ENCODE measurements at places on chromosomes 13 and 19.

DNA sequence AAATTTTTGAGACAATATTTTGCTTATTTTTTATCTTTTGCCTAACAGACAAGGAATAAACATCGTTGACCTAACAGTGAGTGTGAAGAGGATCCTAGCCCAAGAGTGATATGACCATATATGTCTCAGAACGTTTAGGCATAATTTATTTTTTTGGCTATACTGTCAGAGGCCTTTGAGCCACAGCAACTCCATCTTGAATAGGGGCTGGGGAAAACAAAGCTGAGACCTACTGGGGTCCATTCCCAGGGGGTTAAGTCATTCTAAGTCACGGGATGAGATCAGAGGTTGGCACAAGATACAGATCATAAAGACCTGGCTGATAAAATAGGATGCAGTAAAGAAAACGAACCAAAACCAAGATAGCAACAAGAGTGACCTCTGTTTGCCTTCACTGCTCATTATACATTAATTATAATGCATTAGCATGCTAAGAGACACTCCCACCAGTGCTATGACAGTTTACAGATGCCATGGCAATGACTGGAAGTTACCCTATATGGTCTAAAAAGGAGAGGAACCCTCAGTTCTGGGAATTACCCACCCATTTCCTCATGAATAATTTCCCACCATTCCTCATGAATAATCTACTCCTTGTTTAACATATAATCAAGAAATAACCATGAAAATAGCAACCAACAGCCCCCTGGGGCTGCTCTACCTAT, 510.9 kb upstream of the PCDH9 start:
- DNase-seq = no peak

DNA sequence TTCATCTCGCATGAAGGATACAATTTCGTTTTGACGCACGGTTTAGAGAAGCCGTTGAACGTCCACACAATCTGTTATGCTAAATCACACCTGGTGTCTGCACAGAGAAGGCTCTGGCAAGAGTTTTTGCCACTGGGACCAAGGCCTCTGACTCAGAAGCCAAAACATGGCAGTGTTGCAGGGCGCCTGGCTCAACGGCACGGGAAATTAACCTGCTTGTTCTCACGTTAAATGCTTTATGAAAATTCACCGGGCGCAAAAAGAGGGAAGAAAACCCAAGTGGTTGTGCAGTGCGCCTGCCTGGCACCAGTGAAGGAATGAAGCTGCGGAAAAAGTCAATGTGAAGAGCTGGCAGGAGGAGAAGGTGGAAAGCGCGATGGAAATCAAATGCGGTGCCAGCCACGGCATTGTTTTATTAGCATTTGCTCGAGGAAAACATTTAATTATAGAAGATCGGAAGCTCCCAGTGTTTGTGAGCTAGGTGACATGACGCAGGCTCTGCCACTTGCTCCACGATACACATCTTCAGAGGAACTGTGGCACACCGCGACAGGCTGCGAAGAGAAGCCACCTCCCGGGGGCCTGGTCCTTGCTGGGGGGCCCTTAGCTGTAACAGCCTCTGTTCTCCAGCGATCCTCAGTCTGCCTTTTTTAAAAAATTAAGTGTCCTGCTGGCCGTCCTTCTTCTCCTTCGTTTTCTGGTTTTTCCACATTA, 126.2 kb downstream of the ZIC5 start:
- DNase-seq = no peak

DNA sequence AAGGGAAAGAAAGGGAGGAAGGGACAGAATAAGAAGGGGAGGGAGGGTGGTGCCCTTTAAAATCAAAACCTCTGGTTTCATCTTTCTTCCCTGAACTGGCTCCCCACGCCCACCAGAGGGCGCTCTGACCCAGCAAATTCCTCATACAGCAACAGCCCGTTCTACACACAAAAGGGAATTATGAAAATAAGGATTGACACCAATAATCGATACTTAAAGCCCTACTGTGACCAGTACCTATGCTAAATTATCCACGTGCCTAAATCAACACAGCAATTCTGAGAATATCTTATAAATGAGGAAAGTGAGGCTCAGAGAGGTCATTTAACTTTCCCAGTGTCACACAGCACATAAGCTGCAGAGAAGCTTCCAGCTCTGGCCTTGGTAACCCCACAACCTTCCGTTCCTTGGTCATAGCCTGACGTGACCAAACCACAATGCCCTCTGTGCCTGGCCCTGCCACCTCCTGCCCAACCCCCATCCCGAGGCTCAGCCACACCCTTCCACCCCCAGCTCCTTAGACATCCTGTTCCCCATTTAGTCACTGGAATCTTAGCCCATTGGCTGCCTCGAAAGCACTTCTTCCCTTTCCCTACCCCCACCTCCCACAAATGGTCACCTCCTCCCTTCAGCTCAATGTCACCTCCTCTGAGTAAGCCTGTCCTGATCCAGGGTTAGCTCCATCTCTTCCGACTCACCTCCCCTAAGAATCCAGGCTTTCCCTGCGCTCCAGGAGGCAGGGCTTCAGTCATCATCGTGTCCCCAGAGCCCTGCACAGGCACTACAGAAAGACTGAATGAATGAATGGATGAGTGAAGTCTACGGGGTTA, 34.2 kb upstream of the PNMA8B start:
- DNase-seq = no peak

- DNase-seq = no peak
Observed at GRCh38 chr13:39025433-39025839, 12.5 kb downstream of the PROSER1 start.

- DNase-seq = no peak
Observed at GRCh38 chr13:73955977-73956500, 178.2 kb downstream of the KLF12 start.

GRCh38 chr19:50906217-50906616, 5.0 kb downstream of the KLK4 start:
- DNase-seq = no peak

GRCh38 chr13:50070186-50070585, 54.9 kb downstream of the KCNRG start:
- DNase-seq = no peak

- DNase-seq = no peak
Observed at GRCh38 chr19:44050740-44051649, 841 bp upstream of the ZNF223 start.

Data from NT2/D1 (cell line).